ENCODE measurements at places on chromosomes 12 and 14.

- DNase-seq, result no peak
These were observed 284.4 kb downstream of the MDGA2 start for GRCh38 chr14:47390831-47391504.

GRCh38 chr12:6166808-6167207, 33.4 kb upstream of the CD9 start:
- DNase-seq, result no peak

- peak; percentile 70 for DNase-seq
These were observed 15.4 kb downstream of the TRIM9 start for GRCh38 chr14:51079489-51079888.

GRCh38 chr12:52126605-52127578, 47.4 kb downstream of the SMIM41 start:
- no peak for DNase-seq

GRCh38 chr12:69001251-69001650, 68.3 kb upstream of the CPM start:
- no peak for DNase-seq

- no peak for DNase-seq
These were observed 377.4 kb downstream of the NAV3 start for GRCh38 chr12:78208092-78208491.

DNA sequence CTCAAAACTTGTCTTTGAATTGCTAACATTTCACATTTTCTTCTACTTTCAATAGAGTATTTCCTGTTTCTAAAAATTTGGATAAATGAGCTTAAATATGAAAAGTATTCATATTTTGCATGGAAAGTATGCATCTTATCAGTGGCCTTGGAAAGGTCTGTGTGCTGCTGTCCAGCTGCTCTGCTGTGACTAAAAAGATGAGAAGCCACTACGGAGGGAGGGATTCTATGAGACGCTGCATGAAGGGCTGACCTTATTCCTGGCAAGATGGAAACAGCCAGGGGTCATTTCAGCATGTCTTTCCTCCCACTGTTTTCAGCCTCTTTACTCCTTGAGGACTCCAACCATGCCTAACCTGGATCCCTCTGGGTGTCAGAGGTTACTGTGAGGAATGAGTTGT, 13.0 kb downstream of the PIWIL1 start:
- DNase-seq, result no peak

GRCh38 chr14:37443461-37443860, 151.6 kb downstream of the FOXA1 start:
- DNase-seq, result no peak

DNA sequence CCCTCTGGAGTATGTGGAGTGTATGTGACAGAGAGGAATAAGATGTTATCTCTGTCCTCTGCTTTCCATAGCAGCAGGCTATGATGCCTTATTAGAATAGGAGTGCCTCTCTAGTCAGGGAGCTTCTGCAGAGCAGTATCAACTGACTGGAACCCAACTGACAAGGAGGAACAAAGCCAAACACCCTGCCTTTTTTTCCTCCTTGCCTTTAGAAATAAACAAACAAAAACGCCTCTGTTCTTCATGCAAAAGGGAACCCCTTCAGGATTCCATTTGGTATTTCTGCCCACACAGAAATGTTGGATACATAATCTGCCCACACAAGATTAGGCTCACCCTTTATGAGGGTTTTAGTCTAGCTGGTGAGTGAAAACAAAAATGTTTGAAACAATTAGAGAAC, 50.3 kb downstream of the VRK1 start:
- DNase-seq, result no peak

DNA sequence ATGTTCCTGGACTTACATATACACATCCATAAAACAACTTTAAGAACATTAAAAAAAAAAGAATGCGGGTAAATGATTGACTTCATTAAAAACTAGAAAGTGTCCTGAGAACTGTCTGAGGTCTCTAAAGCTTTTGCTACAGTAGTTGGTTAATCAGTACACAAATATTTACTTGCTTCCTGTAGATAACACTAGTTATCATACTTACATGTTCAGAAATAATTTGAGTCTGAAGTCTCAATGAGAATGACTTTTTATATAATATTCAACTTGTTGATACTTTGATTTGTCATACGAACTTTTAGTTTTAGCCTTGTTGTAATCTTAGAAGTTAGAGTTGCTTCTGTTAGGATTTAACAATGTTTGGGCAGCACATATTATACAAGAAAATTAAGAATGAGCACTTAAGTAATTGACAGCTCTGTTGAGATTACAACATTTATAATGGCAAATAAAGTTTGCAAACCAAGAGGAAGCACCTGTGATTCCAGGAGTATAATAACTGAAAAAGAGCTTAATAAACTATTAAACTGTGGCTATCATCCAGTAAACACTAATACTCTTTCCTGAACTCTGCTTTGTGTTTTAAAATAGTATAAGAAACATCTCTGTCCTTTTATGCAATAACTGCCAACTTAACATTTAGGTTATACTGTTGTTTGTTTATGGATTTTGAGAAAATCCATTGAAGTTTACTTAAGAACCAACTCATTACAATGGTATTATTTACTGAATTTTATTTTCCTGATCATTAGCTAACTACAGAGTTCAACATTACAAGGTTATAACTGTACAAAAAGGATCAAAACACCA, 131.7 kb downstream of the MIPOL1 start:
- DNase-seq, result no peak

DNA sequence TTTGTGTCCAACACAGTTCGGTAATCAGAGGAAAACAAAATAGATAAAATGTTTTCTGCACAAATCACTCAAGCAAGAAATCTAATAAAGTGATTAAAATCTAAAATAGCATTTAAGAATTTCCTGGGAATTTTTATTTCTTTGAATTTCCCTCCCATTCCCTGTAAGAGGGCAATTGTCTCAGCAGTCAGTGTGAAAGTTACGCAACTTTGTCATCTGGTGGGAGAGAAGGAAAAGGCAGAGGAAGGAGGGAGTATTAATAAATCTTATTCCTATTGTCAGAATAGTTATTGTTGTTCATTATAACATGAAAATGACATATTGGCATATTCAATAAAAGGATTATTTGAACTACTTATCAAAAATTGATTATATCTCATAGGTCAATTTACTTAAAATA, 464.9 kb downstream of the PRKD1 start:
- DNase-seq, result no peak

- DNase-seq, result no peak
These were observed 7.9 kb upstream of the ITFG2 start for GRCh38 chr12:2804393-2805142.

DNA sequence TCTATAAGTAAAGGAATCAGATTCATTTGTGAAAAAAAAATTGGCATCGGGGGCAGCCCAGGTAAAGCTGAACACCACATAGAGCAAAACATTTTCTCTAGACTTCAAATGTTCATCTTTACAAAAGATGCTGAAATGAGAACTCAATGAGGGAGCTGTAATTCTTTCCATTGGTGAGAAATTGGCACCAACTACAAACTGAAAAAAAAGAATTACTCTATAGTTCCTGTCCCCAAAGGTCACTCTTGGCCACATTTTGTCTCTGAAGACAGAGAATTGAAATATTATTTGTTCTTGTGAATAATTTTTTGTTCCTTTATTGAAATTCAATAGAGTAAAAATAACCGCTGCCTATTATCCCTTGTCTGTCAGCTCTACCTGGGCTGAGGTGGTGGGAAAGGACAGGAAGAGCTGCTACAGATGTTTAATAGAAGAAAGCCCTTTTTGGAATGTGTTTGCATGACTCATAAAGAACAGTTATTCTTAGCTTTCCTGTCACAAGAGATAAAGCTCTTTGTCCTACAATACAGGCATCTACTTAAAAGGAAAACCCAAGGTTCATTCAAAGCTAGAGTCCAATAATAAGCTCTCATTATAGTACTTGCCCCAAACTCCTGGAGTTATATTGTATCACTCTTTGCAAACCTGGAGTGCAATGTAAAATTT, 380.1 kb upstream of the KITLG start:
- DNase-seq, result no peak

DNA sequence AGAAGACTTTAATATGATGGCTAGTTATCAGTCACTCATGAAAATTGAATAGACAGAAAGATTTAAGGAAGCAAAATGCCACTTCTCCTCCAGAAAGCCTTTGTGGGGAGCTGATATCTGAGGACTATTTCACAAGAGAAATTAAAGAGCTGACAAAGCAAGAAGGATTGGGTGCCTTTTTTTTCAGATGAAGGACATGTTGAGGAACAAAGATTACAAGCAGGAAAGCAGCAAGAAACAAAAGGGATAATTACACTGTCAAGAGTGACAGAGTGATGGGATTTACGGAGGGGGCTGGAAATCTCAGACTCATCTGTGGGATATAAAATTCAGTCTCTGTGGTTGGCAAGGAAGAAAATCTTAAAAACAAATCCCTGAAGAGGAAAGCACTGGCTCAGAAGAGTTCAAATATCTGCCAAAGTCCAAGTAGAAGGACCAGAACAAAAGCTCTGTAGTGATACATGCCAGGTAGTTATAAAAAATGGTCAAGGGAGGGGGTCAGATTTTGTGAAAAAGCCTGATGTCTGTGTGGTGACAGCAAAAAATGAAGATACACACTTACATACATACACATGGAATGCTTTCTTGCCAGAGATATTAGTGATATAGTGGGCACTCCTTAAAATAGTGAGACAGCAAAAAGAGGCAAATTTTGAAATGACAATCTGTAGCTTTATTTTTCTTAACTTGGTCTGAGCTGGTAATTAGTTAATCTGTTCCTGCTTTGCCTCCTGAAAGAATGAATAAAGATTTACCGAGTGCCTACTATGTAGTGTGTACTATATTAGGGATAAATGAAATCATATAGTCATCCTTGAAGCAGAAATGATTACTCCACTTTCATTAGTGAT, 62.9 kb downstream of the EPS8 start:
- no peak for DNase-seq

GRCh38 chr14:100615736-100616695, 28.8 kb upstream of the BEGAIN start:
- no peak for DNase-seq

DNA sequence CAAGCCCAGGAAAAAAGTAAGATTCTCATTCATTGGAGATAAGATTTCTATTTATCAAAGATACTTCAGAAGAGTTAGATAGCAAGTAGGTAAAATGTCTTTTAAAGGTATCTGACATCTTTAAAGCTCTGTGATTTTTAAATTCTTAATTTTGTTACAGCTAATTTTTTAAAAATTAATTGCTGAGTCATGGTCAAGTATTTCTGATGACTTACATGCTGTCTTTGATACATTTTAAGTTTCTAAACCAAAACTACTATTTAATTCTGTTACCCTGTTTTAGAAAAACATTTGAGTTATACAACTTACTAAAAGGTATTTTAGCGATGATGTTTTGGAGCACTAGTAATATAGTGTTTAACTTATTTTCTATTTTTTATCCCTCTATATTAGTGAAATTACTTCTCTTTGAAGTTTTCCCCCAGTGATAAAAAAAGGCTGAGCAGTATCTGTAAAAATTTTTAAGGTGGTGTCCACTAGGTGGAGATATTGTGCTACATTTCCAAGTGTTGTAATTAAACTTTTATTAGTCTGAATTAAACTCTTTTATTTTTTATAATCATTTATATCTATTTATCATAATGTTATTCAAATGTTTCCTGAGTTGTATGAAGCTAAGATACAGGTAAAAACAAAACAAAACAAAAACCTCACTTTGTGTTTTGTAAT, 11.5 kb downstream of the ALG10 start:
- DNase-seq, result no peak

DNA sequence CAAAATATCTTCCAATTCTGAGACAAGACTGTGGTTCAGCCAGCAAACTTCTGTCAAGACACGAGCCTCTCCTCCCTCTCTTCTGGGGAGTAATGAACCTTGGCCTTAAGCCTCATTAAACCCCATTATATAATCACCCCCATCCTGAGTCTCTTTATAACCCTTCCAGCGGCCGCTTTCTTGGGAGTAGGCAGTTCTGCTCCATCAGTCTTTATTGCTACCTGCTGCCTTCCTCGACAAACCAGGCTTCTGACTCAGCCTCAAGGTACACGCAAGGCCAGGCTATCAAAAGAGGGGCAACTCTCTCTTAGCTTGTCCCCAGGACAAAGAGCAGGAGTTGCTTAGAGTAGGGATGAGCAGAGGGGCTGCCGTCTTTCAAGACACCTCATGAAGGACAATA, 300.8 kb upstream of the NOS1 start:
- no peak for DNase-seq

DNA sequence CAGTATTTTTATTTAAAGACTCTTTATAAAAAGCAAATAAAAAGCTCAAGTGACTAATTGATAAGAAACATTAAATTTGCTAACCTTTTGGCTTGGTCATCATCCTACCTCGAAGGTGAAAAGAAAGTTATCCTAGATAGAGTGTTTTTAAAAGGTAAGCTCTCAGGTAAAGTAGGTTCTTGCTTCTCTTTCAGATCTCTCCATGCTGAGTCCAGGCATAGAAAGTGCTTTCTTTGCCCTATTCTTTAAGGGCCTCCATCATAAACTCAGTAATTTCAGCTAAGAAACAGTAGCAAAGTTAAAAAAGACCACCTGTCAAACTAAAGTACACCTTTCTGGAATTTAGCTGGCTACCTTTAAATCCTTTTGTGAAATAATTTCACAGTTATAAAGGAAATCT, 20.6 kb upstream of the ANHX start:
- DNase-seq, result no peak
